ENCODE measurements at places on chromosomes 16 and 17.

DNA sequence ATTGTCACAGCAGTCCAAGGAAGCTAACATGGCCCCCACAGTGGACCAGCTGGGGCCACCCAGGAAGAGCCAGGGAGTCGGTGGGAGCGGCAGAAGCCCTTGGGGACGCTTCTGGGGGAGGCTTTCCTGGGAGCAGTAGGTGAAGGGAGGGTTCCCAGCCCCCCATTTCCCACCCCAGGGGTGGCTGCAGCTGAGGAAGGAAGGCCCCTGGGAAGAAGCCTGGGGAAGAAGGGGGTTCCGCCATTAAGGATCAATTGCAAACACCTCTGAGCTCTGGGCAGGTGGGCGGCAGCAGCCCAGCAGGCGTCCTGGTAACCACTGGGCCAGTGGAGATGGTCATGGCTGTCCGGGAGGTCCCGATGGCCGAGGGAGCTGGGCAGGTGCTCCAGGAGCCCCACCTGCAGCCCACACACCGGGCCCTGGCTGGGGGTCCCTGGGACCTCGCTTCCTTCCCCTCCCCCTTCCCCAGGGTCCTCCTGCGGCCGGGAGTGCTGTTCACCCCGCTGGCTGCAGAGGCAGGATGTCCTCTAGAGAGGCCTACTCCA is 592 bp upstream of the PERCC1 start:
- no peak for DNase-seq

DNA sequence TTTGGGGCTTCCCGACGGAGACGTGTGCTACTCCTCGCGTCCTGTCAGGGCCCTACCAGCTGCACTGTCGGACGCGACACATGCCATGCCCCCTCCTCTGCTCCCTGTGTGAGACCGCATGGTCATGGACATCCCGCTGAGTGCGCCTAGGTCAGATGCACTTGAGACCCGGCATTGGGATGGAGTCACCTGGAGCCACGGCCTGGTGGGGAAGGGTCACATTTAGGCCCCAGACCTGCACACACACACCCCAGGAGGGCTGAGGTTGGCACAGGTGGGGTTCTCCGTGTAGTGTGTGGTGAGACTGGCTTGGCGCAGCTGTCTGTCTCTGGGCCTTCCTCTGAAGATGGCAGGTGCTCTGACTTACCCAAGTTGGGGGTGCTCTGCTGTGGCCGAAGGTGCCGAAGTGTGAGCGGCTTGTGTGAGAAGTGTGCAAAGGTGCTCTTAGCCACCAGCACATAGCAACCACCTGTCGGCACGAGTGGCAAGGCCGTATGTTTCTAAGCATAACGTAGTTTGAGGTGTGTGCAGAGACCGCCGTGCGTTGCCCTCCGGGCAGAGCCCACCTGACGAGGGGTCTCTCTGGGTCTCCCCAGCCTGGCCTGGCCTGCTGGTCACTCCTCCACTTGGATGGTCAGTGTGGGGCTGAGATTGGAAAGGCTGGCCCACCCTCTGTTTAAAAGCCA is 108.6 kb downstream of the BANP start:
- DNase-seq, result no peak

GRCh38 chr17:73785496-73785895 is 141.3 kb upstream of the SDK2 start:
- no peak for DNase-seq

DNA sequence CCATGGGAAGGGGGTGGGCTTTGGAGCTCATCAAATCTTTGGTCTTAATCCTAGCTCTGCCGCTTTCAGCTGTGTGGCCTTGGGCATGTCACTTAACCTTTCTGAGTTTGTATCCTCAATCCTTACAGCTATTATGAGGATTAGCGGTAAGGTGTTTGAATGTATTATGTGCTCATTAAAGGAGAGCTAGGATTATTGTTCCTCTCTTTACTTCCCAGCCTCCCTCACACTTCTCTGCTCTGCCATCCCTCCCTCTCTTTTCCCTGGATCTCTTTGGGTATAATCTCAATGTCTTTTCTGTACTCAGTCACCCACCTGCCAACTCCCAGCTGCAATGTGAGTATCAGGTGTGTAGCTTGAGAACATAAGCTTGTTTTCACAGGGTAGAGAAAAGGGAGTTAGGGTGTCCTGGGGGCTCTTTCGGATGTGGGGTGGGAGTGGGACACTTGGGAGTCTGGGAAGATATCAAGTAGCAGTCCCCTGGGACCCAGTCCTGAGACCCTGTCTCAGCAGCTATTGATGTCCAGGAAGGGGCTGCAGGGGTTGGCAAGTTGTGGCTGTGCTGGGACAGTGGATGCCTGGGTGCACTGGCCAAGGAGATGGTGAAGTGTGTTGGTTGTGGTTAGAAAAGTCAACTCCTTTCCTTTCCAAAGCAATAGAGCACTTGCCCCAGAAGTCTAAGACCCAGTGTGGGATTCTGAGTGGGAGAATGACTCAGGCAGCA is 1.8 kb downstream of the EFNB3 start:
- no peak for DNase-seq

- no peak for DNase-seq
Observed at GRCh38 chr16:88390735-88391134, 8.0 kb downstream of the ZNF469 start.

- DNase-seq, result no peak
Observed at GRCh38 chr17:68184816-68185436, 62.9 kb upstream of the AMZ2 start.

DNA sequence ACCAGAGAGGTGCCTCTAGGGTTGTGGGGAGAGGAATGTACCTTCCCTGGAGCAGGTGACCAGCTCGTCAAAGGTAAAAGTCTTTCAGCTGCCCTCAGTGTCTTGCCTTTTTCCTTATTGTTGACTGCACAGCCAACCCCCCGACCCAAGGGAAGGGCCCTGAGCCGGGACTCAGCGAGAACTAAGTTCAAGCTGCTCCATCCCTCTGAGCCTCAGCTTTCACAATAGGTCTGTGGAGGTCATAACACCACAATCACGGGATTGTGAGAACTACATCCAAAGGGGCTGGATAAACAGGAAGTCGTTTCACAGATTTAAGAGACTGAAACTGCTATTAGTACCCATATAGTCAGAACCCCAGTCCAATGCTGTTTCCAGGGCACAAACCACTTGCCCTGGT is 2.6 kb upstream of the KRT36 start:
- DNase-seq, result no peak

GRCh38 chr16:59632276-59632855 is 898.2 kb upstream of the GOT2 start:
- DNase-seq, result no peak

- peak; percentile 81 for DNase-seq
Observed at GRCh38 chr16:30615358-30616091, 5.3 kb upstream of the ZNF689 start.

Data from colonic mucosa (tissue), 4 donors.